Stimulated activated CD4-positive, alpha-beta T cell treated with anti-CD3 and anti-CD28 coated beads, Interleukin-15, amount 100 ng/mL, for 1 hour (primary cell): ENCODE measurements at places on chromosomes 3 and 15.

DNA sequence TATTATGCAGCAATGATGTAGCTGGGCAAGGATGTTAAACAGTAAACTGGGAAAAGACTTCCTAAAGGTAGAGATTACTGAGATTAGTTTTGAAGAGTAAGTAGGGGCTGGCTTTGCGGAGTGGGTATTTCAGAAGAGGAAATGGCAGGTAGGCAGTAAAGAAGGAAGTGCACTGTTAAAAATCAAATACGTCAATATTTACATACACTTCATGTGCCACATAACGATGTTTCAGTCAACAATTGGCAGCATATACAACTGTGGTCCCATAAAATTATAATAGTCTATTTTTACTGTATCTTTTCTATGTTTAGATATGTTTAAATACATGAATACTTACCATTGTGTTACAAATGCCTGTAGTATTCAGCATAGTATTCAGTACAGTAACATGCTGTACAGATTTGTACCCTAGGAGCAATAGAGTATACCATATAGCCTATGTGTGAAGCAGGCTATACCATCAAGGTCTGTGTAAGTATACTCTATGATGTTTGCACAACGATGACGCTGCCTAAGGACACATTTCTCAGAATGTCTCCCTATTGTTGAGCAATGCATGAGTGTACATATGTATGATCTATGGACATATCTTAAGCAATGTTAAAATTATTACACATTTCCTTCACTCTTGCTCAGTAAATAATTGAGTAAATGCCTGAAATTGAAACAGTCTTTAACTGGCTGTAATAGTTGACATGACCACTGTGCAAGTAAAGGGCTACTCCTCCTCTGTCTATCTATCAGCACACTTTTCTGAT, 196.7 kb downstream of the ISL2 start:
- no peak for DNase-seq

DNA sequence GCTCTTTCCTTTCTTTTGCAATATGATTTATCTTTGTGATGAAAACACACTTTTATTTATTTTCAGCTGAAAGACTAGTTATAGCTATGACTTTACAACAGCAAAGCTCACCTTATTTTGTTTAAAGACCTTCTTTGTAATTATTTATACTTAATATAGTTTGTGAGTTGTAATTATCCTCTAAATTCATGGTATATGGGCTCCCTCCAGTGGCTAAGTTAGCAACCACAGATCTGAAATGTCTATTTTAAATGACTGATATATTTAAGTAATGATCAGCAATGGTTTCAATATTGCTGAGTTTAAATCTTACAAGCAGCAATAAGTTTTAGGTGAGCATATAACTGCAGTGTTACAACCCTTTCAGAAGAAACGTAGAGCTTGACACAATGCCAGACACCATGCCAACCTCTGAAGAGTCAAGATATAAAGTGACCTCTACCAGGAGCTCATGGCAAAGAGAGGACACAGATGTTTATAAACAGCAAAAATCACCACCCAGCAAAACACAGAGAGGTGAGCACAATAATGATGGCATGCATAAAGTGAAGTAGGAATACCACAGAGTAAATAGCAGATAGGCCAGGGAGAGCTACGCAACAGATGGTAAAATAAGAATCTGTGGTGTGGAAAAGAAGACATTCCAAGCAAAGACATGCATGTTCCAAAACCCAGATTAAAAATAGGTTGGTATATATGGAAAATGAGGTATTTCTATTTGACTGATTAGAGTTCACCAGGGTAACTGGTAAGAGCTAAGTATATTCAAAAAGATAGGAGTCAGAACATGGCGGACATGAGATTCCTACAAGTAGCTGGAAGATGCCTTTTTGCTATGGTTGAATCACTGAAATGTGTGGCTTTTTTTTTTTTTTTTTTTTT, 143.7 kb upstream of the ZNF385D start:
- DNase-seq: no peak

GRCh38 chr15:45179221-45179985, 8.4 kb downstream of the SHF start:
- no peak for DNase-seq

DNA sequence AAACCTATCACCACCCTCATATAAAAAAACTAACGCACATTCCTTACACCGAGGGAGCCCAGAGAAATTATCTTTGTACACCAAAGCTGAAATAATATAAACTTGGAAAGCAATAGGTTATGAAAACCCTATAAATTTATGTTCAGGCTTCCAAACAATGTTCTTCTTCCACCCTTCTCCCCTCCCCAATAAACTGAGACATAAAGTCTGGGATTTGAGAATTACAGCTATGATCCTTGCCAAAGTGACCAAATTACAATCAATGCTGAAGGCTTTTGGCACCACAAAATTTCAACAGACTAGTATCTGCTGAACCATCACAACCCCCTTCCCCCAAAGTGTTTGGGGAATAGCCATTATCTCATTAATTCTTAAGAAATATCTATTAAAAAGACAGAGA, 237.8 kb downstream of the FMN1 start:
- no peak for DNase-seq

GRCh38 chr3:124097362-124098131, 105.6 kb upstream of the ROPN1 start:
- no peak for DNase-seq

DNA sequence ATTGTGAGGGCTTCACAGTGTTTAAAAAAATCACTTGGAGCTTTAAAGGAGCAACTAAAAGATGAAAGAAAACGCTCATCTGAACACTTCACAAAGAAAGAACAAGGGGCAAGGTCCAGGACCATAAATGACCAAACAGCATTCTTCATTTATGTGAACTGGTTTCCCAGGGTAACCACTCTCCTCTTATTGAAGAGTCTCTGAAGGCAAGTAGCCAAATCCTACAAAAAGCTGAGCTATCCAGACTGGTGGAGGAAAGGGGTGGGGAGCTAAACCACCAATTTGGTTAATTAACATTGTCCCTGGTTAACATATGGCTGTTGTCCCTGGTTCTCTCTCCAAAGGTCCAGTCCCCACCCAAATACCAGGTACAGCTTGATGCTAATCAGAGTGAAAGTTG, 58.1 kb downstream of the OSBPL10 start:
- DNase-seq: no peak

DNA sequence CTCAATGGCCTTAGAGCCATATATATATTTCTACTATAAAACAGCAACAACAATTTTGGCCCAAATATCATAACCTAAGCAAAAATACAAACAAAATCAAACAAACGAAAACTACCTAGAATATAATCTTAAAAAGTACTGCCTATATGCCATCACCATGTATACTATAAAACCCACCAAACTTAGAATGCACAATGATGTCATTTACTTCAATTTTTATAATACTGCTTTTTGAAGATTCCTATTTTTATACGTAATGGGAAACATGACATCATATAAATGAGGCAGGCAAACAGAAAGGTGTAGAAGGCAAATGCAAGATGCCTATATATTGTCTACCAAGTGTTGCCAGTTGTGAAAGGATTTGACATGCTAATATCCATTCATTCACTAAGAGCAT, 302.3 kb downstream of the TIGIT start:
- DNase-seq: no peak

DNA sequence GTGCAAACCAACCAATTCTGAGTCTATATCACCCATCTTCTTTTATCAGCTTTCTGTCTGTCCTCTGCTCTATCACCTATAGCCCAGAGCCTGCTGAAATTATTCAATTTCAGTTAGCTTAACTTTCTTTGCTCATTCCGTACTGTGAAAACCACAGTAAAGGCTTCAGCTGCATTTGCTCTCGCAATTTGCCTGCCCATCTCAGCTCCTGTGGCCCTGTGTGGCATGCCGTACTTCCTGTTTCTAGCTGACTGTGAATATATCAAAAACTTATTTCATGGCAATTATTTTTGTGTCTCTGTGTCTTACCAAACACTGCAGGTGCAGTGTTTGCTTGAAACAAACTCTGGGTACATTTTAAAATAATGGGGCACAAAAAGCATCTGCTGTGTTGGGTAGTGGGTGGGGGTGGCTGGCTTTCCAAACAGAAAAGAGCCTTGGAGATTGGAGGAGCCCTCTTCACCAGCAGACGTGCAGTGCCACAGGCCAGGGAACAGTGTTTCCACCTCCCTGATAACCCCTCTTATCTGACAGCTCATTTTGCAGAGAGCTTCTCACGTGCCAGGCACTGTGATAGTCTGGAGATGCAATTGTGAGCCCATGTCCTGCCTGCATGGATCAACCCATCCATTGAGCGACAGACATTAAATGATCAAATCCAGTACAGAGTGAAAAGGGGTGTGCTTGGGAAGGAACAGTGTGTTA, 45.2 kb downstream of the GASK1A start:
- no peak for DNase-seq

GRCh38 chr15:101049282-101049681, 130.1 kb downstream of the LRRK1 start:
- DNase-seq: no peak

- no peak for DNase-seq
Observed at GRCh38 chr15:98671060-98672008, 23.0 kb downstream of the IGF1R start.

DNA sequence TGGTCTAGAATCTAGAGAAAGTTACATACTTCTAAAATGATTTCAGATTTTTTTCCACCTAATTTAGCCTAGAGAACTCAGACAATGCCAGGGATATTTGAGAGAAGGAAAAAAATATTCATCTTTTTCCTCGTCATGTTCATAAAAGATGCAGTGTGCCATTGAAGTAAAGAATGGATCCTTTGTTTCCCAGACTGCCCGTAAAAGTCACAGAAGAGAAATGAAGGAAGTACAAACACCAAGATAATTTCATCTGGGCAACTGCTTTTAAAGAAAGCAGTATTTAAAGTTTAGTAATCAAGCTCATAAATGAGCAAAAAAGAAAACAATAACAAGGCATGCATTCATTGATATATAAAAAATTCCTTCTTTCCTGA, 47.2 kb downstream of the TTC23 start:
- no peak for DNase-seq

DNA sequence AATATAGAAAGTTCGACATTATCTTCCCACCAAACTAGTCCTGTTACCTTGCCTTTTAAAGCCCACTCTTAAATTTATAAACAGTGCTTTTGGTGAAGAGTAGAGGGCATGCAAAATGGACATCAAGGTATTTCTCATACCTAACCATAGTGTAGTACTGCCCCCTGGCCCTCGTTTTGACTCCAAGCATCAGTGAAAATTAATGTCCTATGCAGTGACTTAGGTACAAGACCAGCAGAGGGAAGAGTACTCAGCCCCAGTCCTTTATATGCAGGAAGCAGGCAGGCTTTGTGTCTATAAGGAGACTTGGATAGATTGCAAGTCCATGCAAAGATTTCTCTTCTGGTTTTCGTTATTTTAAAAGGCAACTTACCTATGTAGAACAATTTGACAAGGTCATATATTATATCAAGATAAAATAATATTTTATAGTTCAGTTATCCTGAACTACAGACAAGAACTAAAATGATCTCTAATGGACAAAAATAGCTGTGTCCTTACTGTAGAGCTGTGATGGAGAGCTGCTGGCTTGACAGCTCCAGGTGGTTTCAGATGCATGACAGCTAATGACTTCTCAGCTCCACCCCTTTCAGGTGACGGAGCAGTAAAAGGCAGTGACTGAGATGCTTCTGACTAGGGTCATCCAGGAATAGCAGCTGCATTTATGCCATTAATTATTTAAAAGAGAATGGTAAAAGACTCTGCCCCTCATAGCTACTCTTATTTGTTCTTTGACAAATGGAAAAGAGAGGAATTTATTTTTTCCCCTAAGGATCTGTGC, 646.1 kb downstream of the SQOR start:
- no peak for DNase-seq

DNA sequence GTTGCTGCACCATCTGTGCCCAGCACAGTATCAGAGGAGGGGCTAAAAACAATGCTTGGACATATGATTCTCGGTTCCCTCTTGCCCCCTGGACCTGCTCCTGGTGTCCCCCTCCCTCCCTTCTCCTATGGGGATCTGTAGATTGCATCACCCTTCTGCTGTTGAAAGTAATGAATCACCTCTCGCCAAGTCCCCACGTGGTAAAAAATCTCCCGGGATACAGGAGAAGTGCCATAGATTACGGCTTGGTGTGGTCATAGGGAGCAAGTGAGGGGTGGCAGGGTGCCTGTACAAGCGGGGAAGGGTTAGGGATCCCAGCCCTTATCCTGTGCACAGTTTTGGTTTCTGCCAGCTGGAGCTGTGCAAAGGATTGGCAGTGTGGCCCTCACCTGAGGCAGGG, 37.7 kb downstream of the AMOTL2 start:
- no peak for DNase-seq

DNA sequence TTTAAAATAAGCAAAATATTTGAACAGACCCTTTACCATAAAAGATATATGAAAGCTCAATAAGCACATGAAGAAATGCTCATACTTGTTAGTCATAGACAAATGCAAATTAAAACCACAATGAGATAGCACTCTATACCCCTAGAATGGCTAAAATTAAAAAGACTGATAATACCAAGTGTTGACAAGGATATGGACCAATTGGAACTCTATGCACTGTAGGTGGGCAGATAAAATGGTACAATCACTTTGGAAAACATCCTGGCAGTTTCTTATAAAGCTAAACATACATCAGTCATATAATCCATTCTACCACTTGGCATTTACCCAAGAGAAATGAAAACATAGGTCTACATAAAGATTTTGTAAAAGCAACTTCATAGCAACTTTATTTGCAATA, 293.0 kb upstream of the TLE3 start:
- no peak for DNase-seq
